Activated T-helper 17 cell treated with anti-CD3 and anti-CD28 coated beads, Interleukin-2, amount 50 U/mL, for 72 hours (primary cell): ENCODE measurements at places on chromosomes 1 and 21.

DNA sequence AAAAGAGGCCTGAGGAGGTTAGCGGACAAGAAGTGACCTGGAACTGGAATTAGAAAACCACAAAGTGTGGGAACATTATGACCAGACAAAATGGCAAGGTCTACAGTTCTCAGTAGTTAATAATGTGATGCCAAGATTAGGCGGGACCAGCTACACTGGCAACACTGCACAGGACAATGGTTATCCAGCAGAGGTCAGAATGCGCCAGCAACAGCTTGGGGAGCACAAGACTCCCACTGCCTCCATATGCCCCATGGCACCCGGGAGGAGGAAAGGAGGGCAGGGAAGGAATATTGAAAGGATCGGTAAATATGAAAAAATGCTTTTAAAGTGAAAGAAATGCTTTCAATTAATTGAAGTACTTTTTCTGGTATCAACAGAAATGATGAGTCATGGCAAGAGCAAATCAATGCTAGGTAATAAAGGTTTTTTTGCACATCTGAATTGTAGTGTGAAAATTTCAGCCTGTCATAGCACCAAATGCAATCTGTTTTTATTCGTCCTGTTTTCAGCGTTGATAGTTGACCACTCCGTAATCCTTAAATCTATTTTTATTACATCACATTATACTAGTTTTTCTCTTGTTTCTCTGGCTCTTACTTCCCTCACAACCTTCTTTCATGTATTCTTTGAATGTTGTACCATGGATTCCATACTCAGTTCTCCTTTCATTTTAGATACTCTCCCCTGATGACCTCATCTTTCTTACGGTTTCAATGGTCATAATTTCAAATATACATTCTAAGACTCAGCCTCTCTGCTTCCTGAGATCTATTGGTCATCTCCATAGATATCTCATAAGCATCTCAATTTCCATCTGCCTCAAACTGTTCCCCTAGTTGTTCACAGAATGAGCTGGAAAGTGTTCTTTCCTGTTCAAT lies 30.7 kb downstream of the VCAM1 start:
- no peak for ATAC-seq

DNA sequence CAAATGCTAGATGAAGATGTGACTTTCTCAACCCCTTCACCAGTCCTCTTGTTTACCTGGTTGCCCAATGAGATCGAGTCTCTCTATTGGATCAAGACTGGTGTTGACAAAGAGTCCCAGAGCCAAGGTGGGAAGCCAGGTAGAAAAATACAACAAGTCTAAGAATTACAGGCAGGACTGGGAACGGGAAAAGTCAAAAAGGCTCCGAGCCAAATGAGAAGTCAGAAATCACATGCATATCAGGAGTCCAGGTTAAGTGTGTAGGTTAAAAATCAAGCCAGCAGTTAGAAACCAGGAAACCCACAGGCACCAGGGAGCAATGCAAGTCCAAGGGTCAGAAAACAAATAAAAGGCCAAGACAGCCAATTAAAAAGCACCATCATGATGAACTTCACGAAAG lies 27.4 kb upstream of the DUSP23 start:
- ATAC-seq = no peak

DNA sequence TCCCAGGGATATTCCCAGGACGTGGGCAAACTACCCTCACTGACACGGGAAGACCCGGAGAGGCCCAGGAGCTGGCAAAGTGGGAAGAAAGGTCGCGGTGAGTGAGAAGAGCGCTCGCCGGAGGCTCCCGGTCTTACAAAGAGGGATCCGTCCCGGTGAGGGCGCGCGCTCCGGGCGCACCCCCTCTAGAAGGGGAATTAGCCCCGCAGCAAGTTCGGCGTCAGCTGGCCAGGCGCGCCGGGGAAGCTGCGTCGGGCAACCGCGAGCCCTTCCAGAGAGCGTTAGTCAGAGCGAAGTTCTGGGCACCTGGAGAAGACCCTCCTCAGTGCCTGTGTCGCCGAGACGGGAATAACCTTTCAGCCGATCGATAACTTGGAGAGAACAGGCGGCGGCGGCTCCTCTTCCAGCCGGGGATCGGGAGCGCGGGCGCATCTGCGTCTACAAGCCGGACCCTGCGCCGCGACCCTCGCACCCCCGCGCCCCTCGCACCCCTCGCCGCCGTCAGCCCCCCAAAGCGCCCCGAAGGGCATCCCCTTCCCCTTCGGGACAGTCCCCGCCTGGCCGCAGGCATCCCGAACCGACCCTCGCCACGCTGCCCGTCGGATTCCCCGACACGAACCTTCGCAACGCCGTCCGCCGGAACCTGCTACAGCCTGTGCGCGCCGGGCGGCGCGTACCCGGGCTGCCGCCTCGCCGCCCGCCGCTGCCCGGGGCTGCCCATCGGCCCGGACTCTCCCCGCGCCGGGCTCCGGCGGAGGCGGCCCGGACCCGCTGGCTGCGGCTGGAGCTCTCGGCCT lies 485 bp downstream of the SIPA1L2 start:
- peak; percentile 60 for ATAC-seq

DNA sequence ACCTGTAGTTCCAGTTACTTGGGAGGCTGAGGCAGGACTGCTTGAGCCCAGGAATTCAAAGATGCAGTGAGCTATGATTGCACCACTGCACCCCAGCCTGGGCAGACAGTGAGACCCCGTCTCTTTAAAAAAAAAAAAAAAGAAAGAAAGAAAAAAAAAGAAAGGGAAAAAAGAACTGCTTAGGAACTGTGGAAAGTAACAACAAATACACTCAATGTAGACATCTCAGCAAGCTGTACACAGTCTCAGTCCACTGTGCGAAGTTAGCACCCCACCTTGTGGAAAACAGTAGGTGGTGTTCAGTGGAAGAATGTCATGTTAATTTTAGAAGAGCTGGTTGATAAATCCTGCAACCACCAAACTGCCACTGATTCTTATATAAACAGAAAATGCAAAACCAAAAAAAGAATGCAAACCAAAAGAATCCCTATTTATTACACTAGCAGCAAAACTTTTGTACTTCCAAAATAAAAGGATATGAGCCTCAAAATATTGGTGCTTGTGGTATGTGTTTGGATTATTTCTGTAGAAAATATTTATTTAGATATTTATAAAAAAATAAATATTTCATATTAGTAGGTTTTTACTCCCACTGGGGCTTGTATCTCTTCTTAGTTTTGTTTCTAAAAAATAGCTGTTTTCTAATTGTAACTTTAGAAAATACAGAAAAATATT lies 31.1 kb downstream of the ALG14 start:
- ATAC-seq = no peak

DNA sequence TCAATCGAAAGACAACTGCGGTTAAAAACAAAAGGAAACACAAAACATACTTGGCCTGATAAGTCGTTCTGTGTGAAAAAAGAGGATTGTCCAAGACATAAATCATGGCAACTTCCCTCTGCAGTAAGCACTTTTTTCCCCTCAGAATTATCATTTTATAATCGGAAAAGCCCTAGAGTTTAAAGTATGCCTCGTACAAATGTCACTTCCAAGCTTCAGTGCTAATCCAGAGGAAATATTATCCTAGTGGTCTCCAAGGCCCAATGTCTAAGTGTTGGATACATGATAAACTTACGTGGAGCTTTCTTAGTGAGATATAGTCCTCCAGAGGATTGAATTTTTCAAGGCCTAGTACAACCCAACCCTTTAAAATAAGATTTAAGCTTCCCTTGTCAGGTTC lies 11.2 kb upstream of the NTMT2 start:
- ATAC-seq = no peak

GRCh38 chr1:169309178-169310166 lies 58.1 kb downstream of the NME7 start:
- no peak for ATAC-seq

DNA sequence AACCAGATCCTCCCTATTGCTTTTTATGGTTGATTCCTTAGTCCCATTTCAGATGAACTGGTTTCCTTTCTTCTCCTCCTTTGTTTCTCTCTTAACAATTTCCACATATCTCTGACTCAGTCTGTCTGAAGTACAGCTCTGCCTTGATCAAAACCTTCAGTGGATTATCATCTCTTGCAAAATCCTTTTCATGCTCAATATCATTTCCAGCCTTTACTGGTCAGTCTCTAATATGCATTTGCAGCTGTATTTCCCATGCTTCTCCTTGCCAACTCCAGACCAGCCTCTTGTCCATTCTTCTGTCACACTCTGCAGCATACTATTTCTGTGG lies 72.2 kb downstream of the SNX7 start:
- ATAC-seq = no peak

- ATAC-seq = no peak
These were observed 21.4 kb upstream of the LAPTM5 start for GRCh38 chr1:30778979-30779293.

GRCh38 chr1:165179306-165179705 lies 177.2 kb downstream of the LMX1A start:
- no peak for ATAC-seq

GRCh38 chr1:230421481-230421880 lies 4.7 kb downstream of the PGBD5 start:
- no peak for ATAC-seq

DNA sequence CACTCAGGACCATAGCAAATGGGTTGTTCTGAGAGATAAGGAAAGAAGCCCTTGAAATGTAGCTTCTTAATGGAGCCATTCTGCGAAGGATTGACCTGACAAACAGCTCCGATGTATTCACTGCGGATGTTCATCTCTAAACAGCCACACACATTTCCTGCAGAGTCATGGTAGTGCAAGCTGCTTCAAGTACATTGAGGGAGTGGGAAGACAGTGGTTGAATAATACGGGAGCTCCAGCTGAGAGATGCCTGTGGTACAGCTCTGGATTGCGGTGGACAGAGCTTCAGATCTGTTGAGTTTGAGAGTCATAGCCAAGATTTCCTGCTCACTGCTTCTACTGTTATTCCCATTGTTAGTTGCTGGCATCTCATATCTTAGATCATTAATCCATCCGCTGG lies 86.6 kb downstream of the ZBTB18 start:
- no peak for ATAC-seq

DNA sequence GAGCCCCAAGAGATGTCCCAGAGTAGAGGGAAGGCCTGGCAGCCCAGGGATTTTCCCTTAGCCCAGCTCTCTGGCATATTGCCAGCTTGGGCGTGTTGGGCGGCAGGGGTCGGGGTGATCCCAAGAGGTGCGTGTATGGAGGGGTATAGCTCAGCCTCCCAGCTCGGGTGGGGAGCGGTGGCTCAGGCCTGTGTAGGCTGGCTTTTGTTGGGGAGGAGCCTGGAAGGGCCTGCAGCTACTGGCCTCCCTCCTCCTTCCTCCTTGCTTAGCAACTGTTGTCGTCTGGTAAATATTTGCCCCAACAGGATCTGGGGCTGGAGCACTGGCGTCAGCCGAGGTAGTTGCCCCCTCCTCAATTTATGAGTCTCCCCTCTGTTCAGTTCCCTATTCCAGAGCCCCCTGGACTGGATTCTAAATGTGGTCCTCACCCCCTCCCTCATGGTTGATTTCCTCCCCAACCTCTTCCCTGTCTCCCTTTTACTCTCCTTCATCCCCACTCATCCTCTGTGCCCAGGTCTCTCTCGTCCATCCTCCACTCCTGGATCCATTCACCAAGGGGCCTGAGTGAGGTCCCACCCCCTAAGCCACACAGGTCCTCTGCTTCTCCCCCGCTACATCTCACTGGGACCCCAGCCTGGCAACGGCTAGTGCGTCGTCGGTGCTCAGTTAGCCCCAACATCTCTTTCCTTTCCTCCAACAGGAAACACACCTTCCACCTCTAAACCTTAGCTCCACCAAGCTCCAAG lies 10.3 kb upstream of the LMNA start:
- ATAC-seq = peak; percentile 34

GRCh38 chr1:41780916-41781315 lies 137.8 kb downstream of the HIVEP3 start:
- ATAC-seq = no peak

GRCh38 chr21:28473530-28474220 lies 519.0 kb downstream of the LTN1 start:
- ATAC-seq = peak; percentile 37

- no peak for ATAC-seq
These were observed 11.2 kb upstream of the PHC2 start for GRCh38 chr1:33442141-33442540.

GRCh38 chr1:35371506-35371905 lies 103.0 kb downstream of the ZMYM4 start:
- ATAC-seq = no peak

GRCh38 chr1:36175137-36176095 lies 19.5 kb downstream of the MAP7D1 start:
- ATAC-seq = peak; percentile 6

DNA sequence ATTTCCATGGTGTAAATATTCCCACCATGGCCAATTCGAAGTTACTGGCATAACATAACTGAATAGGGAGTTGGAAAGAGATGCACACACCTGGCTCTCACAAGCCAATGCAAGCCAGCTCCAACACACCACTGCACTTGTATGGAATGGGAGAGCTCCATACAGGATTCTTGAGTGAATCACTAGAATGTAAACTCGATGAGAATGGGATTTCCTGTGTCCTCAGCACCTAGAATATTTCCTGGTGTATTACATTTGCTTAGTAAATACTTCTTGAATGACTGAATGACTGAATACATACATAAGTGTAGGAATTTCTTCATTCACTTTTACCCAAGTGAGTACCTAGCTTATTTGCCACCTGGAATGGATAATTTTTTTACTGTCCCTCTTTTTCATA lies 16.2 kb upstream of the PPIE start:
- no peak for ATAC-seq

GRCh38 chr1:248900637-248901036 lies 5.4 kb upstream of the PGBD2 start:
- no peak for ATAC-seq

DNA sequence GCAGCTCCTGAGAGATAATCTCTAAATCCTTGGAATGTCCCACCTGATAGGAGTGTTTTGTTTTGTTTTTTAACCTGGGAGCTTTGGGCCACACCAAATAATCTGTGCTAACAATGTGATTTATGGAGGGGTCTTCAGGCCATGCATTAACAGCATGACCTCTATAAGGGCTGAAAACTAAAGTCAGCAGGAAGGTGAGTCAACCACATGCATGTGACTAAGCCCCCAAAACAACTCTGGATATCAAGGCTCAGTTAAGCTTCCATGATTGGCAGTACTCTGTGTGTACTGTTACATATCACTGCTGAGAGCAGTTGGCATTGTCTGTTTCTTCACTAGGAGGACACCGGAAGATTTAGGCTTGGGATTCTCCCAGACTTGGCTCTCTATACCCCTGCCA lies 10.7 kb downstream of the AUNIP start:
- ATAC-seq = no peak

DNA sequence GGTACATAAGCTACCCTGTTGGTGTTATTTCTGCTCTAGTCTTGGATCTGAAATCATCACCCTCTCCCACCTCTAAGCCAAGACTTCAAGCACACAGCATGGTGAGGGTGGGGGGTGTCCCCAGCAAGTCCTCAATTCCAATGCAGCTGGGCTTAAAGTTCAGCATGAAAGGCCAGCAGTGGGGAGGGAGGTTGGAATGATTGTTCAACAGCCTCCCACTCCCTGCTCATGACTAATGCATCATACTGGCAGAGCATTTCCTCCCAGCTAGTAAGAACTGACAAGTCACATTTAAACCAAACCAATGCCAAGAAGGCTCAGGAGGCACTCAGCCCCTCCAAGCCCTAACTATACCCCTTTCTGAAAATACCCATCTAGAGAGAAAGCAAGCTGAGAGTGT lies 50.1 kb downstream of the TIAM1 start:
- ATAC-seq = peak; percentile 95
